Epithelial cell of esophagus (primary cell): ENCODE measurements at places on chromosomes 13 and 19.
A peak's percentile ranks its signal among the peaks of the same experiment; 100 is the strongest.

- DNase-seq: peak; percentile 86
Measured at GRCh38 chr13:21638319-21639282, 32.3 kb upstream of the FGF9 start.

- DNase-seq: no peak
Measured at GRCh38 chr19:31555634-31556215, 206.5 kb upstream of the TSHZ3 start.

GRCh38 chr19:38661136-38661535 is 13.7 kb downstream of the ACTN4 start:
- DNase-seq: no peak

DNA sequence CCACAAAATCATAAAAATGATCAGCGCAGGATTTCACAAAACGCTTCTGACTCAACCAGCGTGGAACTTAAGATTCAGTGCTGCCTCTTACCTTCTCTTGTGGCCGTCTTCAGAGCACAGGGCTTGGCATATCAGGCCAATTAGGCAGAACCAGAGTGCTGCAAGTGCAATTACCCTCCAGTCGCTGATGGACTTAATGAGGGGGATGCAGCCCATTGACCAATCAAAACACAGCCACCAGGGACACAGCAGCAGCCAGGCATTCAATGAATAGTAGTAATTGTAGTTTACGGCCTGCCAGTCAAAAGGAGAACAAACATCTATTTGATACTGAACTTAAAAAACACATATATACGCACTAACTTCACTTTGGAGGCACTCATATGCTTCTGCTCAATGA is 38.2 kb downstream of the TMTC4 start:
- DNase-seq: no peak

DNA sequence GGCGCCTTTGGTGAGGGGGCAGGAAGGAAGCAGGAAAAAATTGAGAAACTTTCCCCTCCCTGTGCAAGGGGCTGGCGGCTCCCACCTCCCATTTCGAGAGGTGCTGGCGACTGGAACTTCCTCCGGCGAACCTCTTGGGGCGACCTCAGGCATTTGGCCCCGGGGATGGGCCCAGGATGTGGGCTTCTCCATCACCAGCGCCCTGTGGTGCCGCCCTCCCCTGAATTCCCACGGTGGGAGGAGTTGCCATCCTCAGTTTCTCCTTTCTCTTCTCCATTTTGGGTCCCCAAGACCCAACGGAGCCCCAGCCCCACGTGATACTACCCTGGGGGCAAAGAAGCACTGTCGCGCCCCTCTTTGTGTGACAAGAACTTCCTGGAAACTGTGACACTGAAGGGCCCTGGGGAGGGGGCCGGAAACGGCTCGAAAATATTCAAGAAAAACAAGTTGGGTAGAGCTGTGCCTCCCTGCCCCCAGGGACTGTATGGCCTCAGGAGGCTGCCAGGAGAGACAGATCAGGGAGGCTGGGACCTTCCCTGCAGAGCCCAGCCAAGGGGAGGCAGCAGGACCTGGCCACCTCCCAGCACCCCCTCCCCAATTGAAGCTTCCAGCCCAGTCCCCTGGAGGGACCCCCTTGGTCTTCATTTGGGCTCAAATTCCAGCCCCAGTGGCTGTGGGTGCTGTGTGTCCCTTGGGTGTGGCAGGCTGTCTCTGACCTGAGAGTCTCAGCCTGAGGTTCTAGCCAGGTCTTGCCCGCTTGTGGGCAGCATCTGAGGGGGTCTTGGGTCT is 16.2 kb upstream of the AP1M2 start:
- no peak for DNase-seq

- peak; percentile 84 for DNase-seq
Measured at GRCh38 chr19:12946092-12946721, 545 bp downstream of the RAD23A start.

- DNase-seq: peak; percentile 85
Measured at GRCh38 chr19:40302224-40303011, 17.3 kb upstream of the AKT2 start.

- no peak for DNase-seq
Measured at GRCh38 chr19:31517224-31518180, 168.3 kb upstream of the TSHZ3 start.

GRCh38 chr19:45071969-45072790 is 4.1 kb downstream of the ZNF296 start:
- no peak for DNase-seq

DNA sequence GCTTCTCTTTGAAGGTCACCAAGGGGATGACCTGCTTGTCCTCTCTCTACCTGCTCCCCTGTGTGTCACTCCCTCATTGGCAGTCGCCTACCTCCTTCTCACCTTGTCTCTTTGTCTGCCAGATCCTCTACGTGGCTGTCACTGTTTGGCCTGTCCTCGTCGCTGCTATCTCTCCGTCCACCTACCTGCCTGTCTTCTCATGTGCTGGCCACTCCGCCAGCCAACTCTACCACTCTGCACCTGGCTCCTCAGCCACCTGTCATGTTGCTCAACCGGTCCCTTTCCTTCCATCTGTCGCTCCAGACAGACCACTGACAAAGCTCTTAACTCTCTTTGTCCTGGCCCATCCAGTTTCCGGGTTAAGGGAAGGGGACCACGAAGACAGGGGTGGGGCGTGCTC is at the start of gene KLK12:
KLK12 (minus strand) TSS at position 299 of the 400 bp plus-strand sequence. CDS start 381 bp downstream, outside the sequence.
- no peak for DNase-seq
